Placental pericyte (primary cell): ENCODE measurements at places on chromosomes 5 and 9. TPM values are rescaled to one million over a fixed set of nuclear protein-coding genes. Genes with fewer than 3 reads are reported as not detected.

Gene SPINK7
- total RNA-seq = not detected in 2 replicates

Gene PAEP
- not detected in 2 replicates for total RNA-seq

Gene C9orf153
- total RNA-seq = under 0.01 and 0.14 TPM in 2 replicates

Gene ANKDD1B
- 0.44 TPM in 1 of 2 replicates, not detected in the other for total RNA-seq

Gene IL7R
- total RNA-seq = 5.5 and 31.1 TPM in 2 replicates
